Aorta (tissue), 5 donors: ENCODE measurements at places on chromosomes 16 and 17. TPM values are rescaled to one million over a fixed set of nuclear protein-coding genes. Genes with fewer than 3 reads are reported as not detected.

GRCh38 chr16:68893710-68894705 is 50.7 kb downstream of the TANGO6 start:
- no peak overlapping the region for H3K27ac ChIP-seq
- no peaks in the 10 kb centered on the region for H3K36me3 ChIP-seq
- DNase-seq = no peak
- H3K27me3 ChIP-seq = no peaks in the 10 kb centered on the region
- H3K4me1 ChIP-seq = no peaks in the 10 kb centered on the region

The SLC38A7 gene
- total RNA-seq = 22.9 TPM

DNA sequence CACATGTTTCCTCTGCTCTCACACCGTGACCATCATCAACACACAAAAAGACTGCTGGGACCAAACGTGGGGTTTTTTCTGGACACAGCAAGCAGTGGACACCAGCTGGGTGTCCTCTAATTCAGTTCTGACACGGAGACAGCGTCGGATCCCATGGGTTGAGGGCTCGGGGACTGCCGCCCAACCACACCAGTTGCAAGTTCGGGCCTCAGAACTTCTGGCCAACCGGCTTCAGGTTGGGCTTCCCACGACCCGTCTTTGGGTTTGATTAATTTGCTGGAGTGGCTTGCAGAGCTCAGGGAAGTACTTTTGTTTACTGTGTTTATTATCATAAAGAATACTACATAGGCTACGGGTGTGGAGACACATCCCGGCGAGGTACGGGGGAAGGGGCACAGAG is 97.8 kb downstream of the BANP start:
- no peaks in the 10 kb centered on the region for H3K27me3 ChIP-seq
- H3K27ac ChIP-seq = no peak overlapping the region
- peak; percentile 39 for DNase-seq
- H3K4me1 ChIP-seq = no peaks in the 10 kb centered on the region
- H3K4me3 ChIP-seq = no peak overlapping the region

The FOXJ1 gene
- total RNA-seq = not detected

- no peak overlapping the region for H3K4me3 ChIP-seq
- no peak overlapping the region for H3K27ac ChIP-seq
- H3K4me1 ChIP-seq = no peaks in the 10 kb centered on the region
- no peak for DNase-seq
Measured at GRCh38 chr17:30241051-30241450, 5.6 kb upstream of the SLC6A4 start.

The MMP25 gene
- 3.2 TPM for total RNA-seq

The PABPN1L gene
- not detected for total RNA-seq

The CMTM3 gene
- 49.1 TPM for total RNA-seq

GRCh38 chr16:397135-397661 is at the start of gene NME4:
Gene NME4 (plus strand): TSS chr16:397199. CDS start chr16:397223, 24 bp downstream.
- H3K36me3 ChIP-seq = no peaks in the 10 kb centered on the region
- no peak within 1 kb of the TSS for H3K27ac ChIP-seq
- DNase-seq = no peak
- peak within 1 kb of the TSS; percentile 82 for H3K4me3 ChIP-seq
- H3K4me1 ChIP-seq = no peaks in the 10 kb centered on the region

- no peak overlapping the region for H3K4me3 ChIP-seq
- no peak overlapping the region for H3K27ac ChIP-seq
- no peaks in the 10 kb centered on the region for H3K27me3 ChIP-seq
- DNase-seq = no peak
- no peaks in the 10 kb centered on the region for H3K4me1 ChIP-seq
- no peaks in the 10 kb centered on the region for H3K36me3 ChIP-seq
Measured at GRCh38 chr16:9378876-9379275, 287.4 kb downstream of the HAPSTR1 start.

- H3K4me1 ChIP-seq = no peaks in the 10 kb centered on the region
- H3K27ac ChIP-seq = no peak overlapping the region
Measured at GRCh38 chr17:973053-973452, 6.5 kb downstream of the NXN start.

- H3K4me3 ChIP-seq = no peak overlapping the region
- H3K27me3 ChIP-seq = no peaks in the 10 kb centered on the region
- H3K27ac ChIP-seq = no peak overlapping the region
- peak; percentile 39 for DNase-seq
Measured at GRCh38 chr17:82692268-82692667, 6.2 kb downstream of the RAB40B start.

The ITGAX gene
- 25.0 TPM for total RNA-seq

The NSRP1 gene
- total RNA-seq = 60.0 TPM

The KPNA2 gene
- 20.9 TPM for total RNA-seq

DNA sequence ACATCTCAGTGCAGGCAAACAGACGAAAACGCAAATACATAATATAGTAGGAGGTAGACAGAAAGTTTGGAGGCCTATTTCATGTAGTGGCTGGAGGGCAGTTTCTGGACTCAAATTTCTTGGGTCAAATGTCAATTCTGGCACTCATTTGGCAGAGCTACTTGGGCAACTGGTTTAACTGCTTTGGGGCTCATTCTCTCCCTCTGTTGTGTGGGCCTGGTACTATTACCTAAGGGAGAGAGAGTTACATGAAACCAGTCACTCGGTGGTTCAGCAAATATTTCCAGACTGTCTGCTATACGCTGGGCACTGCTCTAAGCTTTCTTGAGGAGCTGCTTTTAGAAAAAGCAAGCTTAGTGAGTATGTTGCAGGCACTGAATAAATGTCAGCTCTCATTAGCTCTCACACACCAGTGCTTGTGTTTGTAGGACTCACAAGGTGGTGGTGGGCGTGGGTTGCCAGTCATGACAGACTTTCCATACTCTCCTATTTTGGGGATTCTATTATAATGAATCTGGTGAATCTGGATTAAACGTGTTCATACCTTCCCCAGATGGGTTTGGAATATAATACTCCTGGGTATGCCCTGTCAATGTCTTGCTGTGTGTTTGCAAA is 1.8 kb upstream of the SHISA9 start:
- no peak for DNase-seq
- H3K27me3 ChIP-seq = no peaks in the 10 kb centered on the region
- no peaks in the 10 kb centered on the region for H3K36me3 ChIP-seq
- H3K27ac ChIP-seq = no peak overlapping the region

The TMEM100 gene
- 24.4 TPM for total RNA-seq

DNA sequence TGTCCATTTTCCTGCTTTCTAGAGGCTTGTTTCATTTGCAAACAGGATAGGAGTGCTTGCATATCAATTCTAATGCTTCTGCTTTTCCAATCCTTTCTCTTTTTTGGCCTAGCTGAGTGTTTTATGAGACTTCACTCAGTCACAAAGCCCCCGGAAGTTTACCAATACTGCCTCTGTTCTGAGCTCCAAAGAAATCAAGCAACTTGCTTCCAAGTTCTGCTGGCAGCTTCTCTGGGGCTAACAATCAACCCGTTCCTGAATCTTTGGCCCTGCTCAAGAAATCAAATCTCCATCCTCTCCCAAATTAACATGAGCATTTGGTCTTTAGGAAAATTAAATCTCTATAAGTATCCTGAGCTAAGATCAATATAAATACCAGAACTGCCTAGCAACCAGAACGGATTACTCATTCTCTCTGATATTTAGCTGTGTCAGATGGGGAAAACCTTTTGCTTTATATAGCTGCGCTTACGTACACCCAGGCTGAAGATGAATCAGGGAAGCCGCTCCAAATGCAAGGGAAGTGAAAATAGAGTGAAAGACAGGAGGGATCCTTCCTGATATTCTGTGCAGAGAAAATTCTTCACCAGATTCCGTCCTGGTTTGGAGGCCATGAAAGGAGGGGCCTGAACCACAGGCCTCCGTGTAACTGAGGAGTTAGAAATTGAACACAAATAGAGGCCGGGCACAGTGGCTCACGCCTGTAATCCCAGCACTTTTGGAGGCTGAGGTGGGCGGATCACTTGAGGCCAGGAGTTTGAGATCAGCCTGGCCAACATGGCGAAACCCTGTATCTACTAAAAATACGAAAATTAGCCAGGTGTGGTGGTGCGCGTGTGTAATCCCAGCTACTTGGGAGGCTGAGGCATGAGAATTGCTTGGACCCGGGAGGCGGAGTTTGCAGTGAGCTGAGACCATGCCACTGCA is 23.3 kb upstream of the GRB2 start:
- H3K27me3 ChIP-seq = no peaks in the 10 kb centered on the region
- H3K27ac ChIP-seq = no peak overlapping the region
- H3K4me1 ChIP-seq = peaks cover 3% of the 10 kb centered on the region
- DNase-seq = no peak
- no peak overlapping the region for H3K4me3 ChIP-seq

GRCh38 chr16:9383281-9383680 is 291.8 kb downstream of the HAPSTR1 start:
- H3K4me1 ChIP-seq = no peaks in the 10 kb centered on the region
- H3K4me3 ChIP-seq = no peak overlapping the region
- H3K36me3 ChIP-seq = no peaks in the 10 kb centered on the region
- DNase-seq = no peak
- H3K27ac ChIP-seq = no peak overlapping the region

DNA sequence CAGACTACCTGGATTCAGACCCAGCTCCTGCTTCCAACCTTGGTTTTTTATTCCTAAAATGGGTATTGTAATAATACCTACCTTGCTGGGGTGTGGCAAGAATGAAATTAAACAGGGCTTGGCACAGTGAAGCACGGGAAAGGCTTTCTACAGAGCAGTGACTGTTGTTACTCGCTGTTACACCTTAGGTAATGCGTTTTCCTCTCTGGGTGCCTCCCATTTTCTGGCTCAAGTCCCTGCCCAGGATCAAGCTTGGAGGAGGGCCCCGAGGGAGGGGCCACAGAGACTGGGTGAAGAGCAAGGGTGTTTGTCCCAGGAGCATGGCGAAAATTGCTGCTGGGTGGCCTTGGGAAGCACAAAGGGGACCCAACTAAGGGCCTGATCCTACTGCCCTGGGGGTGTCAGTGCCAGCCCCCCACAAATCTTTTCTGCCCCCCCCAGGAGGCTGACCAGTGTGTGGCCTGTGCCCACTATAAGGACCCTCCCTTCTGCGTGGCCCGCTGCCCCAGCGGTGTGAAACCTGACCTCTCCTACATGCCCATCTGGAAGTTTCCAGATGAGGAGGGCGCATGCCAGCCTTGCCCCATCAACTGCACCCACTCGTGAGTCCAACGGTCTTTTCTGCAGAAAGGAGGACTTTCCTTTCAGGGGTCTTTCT is 13.3 kb downstream of the MIEN1 start:
- peaks cover 6% of the 10 kb centered on the region for H3K36me3 ChIP-seq
- DNase-seq = peak; percentile 38
- H3K27ac ChIP-seq = no peak overlapping the region
- no peaks in the 10 kb centered on the region for H3K27me3 ChIP-seq

DNA sequence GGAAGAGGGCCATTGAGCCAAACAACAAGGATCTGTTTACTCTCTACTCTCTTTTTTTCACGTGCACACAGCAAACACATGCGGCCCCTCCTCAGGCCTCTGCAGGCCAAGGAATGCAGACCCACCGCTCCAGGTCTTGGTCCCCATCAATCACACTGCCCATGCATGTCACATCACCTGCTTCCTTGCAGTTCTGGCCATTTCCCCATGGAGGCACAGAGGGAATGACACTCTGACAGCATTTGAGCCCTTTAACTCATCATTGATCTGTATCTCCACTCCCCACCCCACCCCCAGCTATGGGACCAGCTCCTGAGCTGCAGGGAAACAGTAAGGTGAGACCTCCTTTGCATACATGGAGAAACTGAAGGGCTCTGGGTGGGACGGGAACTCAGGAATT is 45.9 kb upstream of the MEIOC start:
- H3K27me3 ChIP-seq = no peaks in the 10 kb centered on the region
- H3K27ac ChIP-seq = no peak overlapping the region
- no peaks in the 10 kb centered on the region for H3K4me1 ChIP-seq
- H3K4me3 ChIP-seq = no peak overlapping the region
- H3K36me3 ChIP-seq = no peaks in the 10 kb centered on the region

DNA sequence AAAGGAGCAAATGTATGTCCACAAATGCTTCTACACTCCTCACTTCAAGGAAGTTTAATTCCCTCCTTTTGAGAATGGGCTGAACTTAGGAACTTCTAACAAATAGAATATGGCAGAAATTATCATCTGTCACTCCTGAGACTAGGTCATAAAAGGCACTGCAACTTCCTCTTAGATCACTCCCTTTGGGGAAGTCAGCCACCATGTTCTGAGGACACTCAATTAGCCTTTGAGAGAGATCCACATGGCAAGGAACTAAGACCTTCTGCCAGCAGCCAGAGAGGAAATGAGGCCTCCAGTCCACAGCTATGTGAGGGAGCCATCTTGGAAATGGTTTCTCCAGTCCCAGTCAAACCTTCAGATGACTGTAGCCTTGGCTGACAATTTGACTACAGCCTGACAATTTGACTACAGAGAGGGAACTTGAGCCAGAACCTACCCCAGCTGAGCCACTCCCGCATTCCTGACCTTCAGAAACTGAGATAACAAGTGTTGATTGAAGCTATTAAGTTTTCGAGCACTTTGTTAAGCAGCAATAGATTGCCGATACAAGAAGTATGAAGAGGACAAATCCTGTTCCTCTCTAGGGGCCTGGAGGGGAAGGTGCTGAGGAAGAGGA is 113.4 kb upstream of the SEC14L1 start:
- no peaks in the 10 kb centered on the region for H3K36me3 ChIP-seq
- no peaks in the 10 kb centered on the region for H3K4me1 ChIP-seq
- DNase-seq = no peak
- H3K27me3 ChIP-seq = peaks cover 2% of the 10 kb centered on the region

GRCh38 chr17:71975331-71975801 is 145.5 kb upstream of the SOX9 start:
- DNase-seq = peak; percentile 79
- H3K4me3 ChIP-seq = peak overlapping the region; percentile 22
- H3K36me3 ChIP-seq = no peaks in the 10 kb centered on the region
- H3K4me1 ChIP-seq = no peaks in the 10 kb centered on the region
- no peaks in the 10 kb centered on the region for H3K27me3 ChIP-seq

GRCh38 chr16:48133455-48134211 is 22.2 kb downstream of the ABCC12 start:
- no peaks in the 10 kb centered on the region for H3K4me1 ChIP-seq
- no peak overlapping the region for H3K27ac ChIP-seq
- no peak for DNase-seq
- H3K4me3 ChIP-seq = no peak overlapping the region
- H3K36me3 ChIP-seq = no peaks in the 10 kb centered on the region
- no peaks in the 10 kb centered on the region for H3K27me3 ChIP-seq

The NATD1 gene
- 13.4 TPM for total RNA-seq

The PRSS36 gene
- total RNA-seq = 8.8 TPM

DNA sequence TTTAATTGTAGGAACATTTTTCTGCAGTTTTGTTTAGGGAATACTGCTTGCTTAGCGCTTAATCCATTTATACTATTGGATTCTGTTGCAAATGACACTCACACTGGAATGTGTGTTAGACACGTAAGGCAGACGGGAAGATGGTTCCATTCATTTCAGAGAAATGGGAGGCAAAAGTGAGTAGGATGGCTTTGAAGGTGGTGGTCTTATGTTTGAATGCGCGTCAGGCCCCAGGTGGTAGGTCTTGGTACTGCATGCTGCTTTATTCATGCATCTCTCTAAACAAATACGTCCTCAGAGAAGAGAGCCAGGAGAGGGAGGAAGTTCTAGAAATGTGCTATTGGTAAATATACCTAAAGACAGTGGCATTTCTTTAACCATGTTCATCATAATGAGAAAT is 997.6 kb upstream of the RBFOX1 start:
- no peak overlapping the region for H3K27ac ChIP-seq
- H3K36me3 ChIP-seq = no peaks in the 10 kb centered on the region
- no peak overlapping the region for H3K4me3 ChIP-seq
- H3K27me3 ChIP-seq = no peaks in the 10 kb centered on the region
- H3K4me1 ChIP-seq = no peaks in the 10 kb centered on the region
- no peak for DNase-seq

The STAC2 gene
- 29.2 TPM for total RNA-seq

- H3K27me3 ChIP-seq = no peaks in the 10 kb centered on the region
- no peak for DNase-seq
- peaks cover 4% of the 10 kb centered on the region for H3K4me1 ChIP-seq
Measured at GRCh38 chr17:49742166-49742638, 21.7 kb downstream of the FAM117A start.
